ENCODE measurements at places on chromosomes 7 and 10.
A peak's percentile ranks its signal among the peaks of the same experiment; 100 is the strongest.

DNA sequence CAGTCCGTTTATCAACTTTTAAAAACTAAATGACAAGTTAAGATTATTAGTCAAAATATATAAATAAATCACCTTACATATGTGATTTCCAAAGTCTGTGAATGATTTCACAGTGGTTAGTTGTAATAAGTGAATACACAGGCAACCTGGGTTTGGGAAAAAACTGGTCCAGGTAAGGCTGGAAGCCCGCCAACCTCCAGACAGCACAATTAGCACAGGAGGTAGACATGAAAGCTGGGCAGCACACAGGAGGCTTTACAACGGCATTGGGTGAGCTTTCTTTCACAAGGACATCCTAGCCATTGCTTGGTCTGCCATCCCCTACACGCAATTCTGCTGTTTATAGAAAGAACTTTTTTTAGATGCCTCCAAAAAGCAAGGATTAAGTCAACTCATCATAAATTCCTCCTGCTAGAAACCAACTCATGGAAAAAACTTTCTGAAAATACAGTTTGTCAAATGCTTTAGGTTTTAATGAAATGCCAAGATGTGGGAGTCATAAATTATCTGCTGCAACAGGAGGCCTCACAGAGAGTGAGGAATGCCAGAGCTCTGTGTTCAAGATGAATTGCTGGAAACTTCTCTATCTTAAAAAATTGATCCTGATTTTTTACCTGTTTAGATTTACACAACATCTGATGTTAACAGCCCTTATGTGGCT, 346.8 kb upstream of the NFE2L3 start:
- DNase-seq: no peak

DNA sequence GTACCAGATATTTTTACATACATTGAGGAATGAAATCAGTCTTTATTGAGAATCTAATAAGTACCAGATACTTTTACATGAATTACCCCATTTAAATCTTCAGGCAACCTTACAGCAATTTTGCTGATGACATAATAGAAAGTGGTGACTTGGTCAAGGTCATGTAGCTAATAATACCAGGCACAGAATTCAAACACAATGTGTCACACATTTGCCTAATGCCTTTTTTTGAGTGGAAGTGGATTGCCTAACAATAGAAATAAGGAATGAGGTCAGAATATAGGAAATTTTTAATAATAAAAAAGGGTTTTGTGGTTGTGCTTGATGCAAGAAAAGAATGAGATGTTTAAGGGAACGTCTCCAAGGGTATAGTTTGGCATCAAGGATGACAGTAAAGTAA, 466.6 kb upstream of the IGFBP3 start:
- DNase-seq: no peak

DNA sequence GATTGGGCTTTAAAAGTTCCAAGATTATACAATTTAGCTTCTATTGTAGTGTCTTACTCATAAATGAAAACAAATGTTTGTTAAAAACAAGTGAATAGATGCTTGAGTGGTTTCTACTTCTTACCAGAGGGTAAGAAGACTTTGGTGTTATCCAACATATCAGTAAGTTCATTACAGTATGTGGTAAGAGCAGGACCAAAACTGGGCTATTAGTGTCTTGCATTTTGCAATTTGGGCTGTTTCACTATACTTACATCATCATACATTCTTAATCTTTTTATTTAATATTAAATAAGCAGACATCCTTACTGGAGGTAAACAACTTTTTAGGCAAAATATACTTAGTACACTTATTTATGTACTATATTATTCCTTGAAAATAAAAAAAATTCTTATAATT, 248.4 kb upstream of the HGF start:
- no peak for DNase-seq

GRCh38 chr10:57119684-57120083, 758.6 kb upstream of the ZWINT start:
- DNase-seq: no peak

DNA sequence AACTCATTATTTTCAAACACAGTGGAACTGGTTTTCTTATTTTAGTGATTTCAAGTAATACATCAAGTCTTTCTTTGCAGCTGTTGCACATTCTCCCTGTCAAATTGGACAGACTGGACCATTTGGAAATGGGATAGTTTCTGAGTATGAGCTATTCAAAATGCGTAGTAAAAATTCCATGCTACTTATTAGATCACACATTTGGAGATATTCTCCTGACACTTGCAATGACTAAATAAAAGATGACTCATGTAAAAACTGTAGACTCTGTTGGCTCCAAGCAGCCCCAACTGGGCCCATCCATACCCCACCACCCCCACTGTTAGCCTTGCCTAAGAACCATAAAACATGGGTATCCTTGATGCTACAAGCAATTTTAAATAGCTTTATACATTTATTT, 25.9 kb upstream of the BICC1 start:
- no peak for DNase-seq

- no peak for DNase-seq
Observed at GRCh38 chr7:96833676-96834453, 124.2 kb upstream of the SEM1 start.

DNA sequence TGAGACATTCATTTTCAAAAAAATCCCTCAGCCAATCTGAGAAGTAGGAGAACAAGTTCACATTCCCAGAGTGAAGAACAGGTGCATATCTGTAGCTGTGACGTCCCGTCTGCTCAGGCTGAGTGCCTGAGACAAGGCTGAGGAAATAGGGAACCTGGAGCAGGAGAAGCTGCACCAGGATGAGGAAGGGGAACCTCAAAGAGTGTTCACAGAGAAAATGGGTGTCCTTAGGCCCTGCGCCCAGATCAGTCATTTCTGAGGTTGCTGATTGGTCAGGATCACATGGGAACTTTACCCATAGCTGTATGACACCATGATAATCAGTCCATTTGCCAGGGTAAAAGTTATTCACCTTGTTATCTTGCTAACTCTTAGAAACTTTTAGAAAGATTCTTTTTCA, 34.2 kb upstream of the TARP start:
- DNase-seq: no peak

- no peak for DNase-seq
Observed at GRCh38 chr10:76902949-76903348, 734.7 kb downstream of the KCNMA1 start.

GRCh38 chr10:12403119-12403518, 53.8 kb downstream of the CAMK1D start:
- no peak for DNase-seq

DNA sequence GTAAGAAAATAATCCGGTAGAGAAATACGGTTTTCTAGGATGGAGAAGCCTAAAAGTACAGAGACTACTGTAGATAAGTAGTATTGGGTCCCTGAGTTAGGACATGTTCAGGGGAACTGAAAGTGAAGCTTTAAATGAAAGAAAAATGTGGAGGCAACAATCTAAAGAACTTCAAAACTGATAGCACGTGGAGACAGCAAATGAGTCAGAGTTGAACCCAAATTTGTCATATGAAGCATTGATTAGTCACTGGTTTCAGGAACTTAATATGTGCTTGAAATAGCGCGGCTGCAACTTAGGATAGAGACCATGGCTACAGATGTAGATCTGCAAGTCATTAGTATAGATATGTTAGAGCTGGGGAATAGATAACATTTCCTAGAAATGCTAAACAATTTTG, 1138.6 kb upstream of the SORCS1 start:
- DNase-seq: no peak

GRCh38 chr7:135514856-135515255, 5.0 kb upstream of the CNOT4 start:
- DNase-seq: no peak

- no peak for DNase-seq
Observed at GRCh38 chr7:48052748-48053147, 17.4 kb downstream of the C7orf57 start.

DNA sequence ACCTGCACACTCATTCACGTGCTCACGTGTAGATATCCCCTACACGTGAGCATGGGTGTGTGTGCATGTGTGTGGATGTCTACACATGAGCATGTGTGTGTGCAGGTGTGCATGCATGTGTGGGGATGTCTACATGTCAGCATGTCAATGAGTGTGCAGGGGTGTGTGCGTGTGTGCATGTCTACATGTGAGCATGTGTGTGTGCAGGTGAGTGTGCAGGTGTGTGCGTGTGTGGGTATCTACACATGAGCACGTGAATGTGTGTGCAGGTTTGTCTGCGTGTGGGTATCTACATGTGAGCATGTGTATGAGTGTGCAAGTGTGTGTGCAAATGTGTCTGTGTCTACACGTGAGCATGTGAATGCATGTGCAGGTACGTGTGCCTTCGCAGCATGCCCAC, 274.8 kb downstream of the PTPRN2 start:
- no peak for DNase-seq

DNA sequence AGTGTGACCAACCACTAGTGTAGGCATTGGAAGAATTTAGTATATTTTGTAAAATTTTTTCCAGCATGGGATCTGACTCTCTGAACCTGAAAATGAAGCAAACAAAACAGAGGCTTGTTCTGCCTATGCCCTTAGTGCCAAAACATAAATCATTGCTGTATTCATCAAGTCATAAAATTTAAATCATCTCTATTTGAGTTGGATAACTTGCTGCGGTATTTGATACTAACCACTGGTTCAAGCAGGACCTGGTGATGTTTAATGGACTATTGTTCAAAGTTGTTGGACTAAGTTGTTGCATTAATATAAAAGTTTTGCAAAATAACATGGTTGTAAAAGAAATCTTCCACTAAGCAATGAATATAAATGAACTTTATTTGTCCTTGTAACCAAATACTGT, 19.8 kb upstream of the RPA3 start:
- no peak for DNase-seq

- no peak for DNase-seq
Observed at GRCh38 chr7:93799750-93800357, 90.7 kb downstream of the TFPI2 start.

DNA sequence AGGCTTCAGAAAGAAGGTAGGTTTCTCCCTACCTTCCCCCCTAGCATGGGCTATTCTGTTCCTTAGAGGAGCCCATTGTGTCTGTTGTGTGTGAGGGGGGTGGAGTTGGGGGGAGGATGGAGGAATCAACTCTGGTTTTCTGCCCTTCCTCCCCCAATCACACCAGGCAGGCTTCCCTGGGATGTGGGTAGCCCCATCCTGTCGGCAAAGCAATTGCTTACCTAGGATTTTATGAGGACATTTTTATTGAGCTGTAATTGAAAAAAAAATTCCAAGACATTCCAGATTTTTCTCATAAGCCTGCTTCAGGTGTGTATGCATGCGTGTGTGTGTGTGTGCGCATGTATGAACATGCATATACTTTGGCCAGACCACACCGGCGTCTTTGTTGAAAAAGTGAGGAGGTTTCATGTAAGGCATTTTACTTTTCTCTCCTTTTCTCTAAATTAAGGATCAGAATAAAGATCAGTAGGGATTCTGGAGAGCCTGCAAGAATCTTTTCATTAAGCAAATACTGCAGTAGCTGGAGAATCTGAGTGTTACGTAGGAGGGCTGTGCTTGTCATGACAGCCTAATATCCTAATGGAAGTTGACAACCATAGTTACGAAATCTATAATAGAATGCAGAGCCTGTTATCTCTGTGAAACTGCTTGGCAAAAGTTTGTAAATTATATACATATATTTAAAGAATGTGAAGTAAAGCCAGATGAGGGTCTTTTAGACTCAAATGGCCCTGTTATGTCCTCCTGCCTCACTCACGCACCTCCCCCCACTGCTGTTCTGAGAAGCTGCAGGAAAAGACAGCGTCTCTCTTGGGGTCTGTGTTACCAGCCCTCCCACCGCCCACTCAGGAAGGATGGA, 27.3 kb upstream of the SAMD8 start:
- DNase-seq: no peak

DNA sequence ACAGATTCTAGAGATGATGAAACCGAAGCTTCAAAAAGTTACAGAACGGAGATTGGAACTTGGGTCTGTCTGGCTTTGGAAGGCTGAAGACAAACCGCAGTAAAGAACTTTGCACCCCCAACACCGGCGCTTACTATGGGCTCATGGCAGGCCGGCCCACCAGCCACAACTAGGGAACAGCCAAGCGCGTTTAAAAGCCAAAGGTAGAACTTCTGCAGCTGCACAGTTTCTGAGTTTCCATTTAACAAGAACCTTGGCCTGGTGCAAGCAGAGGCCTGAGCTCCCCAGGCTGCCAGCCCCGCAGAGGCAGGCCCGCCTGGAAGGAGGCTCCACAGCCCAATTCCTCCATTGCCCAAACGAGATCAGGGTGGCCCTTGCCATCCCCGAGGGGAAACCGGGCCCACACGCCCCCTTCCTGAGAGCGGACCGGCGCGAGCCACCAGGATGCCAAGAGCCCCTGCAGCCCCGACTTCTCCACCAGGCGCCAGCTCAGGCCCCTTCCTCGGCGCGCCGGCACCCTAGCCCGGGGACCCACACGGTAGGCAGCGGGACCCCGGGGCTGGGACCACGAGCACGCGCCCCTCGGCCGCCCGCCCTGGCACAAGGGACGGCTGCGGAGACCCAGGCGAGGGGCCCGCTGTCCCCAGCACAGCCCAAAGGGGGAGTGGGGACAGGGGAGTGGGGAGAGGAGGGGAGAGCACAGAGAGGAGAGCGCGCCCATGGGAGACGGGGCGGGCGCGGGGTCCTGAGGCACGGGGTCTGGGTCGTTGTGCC, 566 bp downstream of the MAD1L1 start:
- peak; percentile 5 for DNase-seq

DNA sequence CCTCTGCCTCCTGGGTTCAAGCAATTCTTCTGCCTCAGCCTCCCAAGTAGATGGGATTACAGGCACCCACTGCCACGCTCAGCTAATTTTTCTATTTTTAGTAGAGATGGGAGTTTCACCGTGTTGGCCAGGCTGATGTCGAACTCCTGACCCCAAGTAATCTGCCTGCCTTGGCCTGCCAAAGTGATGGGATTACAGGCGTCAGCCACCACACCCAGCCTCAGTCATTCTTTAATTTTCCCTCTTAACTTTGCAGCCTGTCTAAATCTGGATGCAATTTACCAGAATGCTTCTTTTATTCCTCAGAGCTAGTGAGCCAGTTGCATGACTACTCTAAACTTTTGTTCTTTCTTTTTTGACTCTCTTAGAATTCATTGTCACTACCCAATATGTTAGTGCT, 90.5 kb upstream of the CSTF2T start:
- DNase-seq: no peak

DNA sequence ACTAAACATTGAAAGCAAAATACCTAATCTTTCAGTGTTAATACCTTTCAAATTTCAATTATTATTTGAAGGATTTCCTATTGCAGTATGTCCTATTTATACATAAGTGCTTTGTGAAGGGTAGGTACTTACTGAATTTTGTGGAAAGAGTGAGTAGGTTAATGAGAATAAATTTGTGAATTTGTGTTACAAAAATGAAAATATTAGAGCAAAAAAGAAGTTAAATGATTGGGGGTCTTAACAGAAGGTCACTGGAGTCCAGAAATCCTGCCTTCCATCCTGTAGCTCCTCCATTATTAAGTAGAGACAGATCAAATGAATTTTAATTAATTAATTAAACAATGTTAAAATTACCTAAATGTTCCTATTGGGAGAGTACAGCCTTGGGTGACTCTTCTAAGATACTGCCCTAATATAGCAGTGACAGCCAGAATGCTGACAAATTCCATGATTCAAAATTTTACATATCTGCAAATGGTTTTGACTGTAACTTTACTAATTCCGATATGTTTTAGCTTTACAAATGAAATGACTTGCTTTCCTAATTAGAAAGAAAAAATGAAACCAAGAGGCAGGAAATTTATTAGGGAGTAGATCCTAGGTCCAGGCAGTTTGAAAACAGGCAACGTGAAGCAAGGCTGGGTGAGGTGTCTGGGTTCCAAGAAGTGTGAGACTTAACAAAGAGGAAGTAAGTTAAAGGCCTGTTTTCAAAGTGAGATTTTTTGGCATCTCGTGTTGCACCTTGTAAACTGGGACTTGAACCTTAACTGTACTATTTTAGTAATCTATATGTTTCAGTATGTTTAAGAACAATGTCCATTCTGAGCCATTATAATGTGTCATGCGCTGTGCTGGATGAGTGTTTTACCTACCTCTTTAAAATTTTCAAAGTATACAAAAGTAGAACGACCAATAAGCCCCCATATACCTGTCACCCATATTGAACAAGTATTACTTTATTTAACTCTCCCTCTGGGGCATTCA, 1.5 kb downstream of the PIK3CG start:
- DNase-seq: no peak

Measured in hematopoietic multipotent progenitor cell treated with erythropoietin and hydrocortisone succinate and interleukin-3 and kit ligand, for 17 days (in vitro differentiated cells).